Chondrocyte (in vitro differentiated cells): ENCODE measurements at places on chromosomes 5 and 9. TPM values are rescaled to one million over a fixed set of nuclear protein-coding genes. Genes with fewer than 3 reads are reported as not detected.
A peak's percentile ranks its signal among the peaks of the same experiment; 100 is the strongest.

The ELOVL7 gene
- total RNA-seq: 0.22 to 0.40 TPM (median 0.28 TPM) in 3 replicates

The AQP7 gene
- 0.30 to 0.80 TPM (median 0.33 TPM) in 3 replicates for total RNA-seq

The PCDHGB2 gene
- 0.95 to 1.8 TPM (median 1.0 TPM) in 3 replicates for total RNA-seq

The AGTPBP1 gene
- 25.1 to 25.8 TPM (median 25.1 TPM) in 3 replicates for total RNA-seq

GRCh38 chr5:143177263-143177983 lies 226.1 kb downstream of the NR3C1 start:
- peaks cover 42% of the 10 kb centered on the region for H3K4me1 ChIP-seq
- no peak for DNase-seq
- peak overlapping the region; percentile 95 for H3K27ac ChIP-seq
- peaks cover 2% of the 10 kb centered on the region for H3K36me3 ChIP-seq
- H3K27me3 ChIP-seq: no peaks in the 10 kb centered on the region
- no peak overlapping the region for H3K4me3 ChIP-seq

DNA sequence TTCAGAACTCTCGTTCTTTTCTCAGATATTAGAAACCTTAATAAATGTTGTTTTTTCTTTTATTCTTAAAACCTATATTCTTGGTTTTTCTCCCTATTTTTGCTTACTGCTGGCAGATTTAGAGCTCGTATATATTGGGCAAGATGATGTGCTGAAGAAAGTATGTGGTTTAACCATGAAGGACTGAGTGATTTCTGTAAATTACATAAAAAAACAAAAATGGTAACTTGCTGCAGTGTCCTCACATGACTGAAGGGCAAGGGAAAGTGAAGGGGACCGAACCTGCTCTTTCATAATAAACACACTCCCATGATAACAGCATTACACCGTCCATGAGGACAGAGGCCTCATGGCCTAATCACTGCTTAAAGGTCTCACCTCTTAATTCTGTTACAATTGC lies 393.8 kb upstream of the ZNF608 start:
- H3K4me3 ChIP-seq: no peak overlapping the region
- H3K4me1 ChIP-seq: peaks cover 26% of the 10 kb centered on the region
- H3K36me3 ChIP-seq: no peaks in the 10 kb centered on the region

GRCh38 chr5:180090098-180090768 lies 18.7 kb upstream of the RNF130 start:
- peak overlapping the region; percentile 87 for H3K4me3 ChIP-seq
- no peaks in the 10 kb centered on the region for H3K27me3 ChIP-seq
- no peaks in the 10 kb centered on the region for H3K36me3 ChIP-seq
- H3K27ac ChIP-seq: peak overlapping the region; percentile 84
- peaks cover 9% of the 10 kb centered on the region for H3K4me1 ChIP-seq
- DNase-seq: no peak
